ENCODE measurements at places on chromosomes 12 and 14.

DNA sequence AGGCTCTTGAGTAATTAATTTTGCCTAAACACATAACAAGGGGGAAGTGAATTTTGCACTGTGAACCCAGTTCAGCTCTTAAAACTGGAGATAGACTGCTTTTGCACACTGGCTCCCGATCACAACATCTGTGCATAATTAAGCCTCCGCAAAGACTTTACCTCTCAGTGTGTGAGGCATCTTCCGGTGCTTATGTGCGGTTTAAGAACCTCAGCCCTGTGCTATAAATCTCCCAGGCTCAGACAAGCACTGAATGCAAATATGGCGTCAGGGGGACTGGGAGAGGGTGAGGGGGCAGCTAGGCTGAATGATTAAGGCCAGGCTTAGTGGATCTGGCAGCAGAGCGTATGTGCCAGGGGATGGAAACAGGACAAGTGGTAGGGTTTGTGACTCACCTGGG is 103.3 kb downstream of the ADCK1 start:
- DNase-seq, result no peak

DNA sequence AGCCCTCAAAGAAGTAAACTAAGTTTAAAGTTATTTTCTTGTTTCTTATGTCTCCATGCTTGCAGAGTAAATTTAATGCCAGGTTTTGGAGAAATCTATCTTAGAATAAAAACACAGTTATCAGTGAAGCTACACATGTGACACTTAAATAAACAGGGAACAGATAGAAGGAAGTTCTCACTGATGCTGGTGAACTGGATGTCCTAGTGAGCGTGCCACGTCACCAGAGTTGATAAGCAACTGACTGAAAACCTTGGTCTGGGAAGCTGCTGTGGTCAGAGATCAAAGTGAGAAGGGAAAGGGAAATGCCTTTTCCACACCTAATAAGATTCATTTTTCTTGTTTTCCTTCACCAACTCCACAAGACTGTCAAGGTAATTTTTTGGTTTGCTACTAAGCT is 74.8 kb upstream of the PCED1B start:
- no peak for DNase-seq

GRCh38 chr12:24705741-24706358 is 243.1 kb downstream of the BCAT1 start:
- DNase-seq, result peak; percentile 79

GRCh38 chr12:1811281-1811947 is 9.0 kb upstream of the LRTM2 start:
- peak; percentile 80 for DNase-seq

- no peak for DNase-seq
Observed at GRCh38 chr12:78680596-78680995, 184.0 kb upstream of the SYT1 start.

- DNase-seq, result no peak
Observed at GRCh38 chr12:56785141-56785865, 22.2 kb downstream of the HSD17B6 start.

DNA sequence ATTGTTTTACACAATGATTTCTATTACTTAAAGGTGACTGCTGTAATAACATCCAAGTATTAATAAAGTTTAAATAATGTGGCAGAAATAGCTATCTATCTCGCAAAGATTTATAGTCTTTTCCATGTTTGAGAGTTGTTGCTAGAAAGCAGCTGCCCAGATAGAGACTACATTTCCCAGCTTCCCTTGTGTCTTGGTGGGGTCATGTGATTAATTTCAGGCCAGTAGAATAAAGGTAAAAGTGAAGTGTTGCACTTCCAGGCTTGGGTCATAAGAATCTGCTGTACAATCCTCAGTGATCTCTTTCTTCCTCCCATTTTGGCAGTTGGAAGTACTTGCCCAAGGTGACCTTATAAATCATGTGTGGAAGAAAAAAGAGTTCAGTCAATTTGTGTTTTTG is 449.7 kb upstream of the USP15 start:
- DNase-seq, result no peak

- no peak for DNase-seq
Observed at GRCh38 chr14:64080452-64080851, 213.7 kb downstream of the ESR2 start.

GRCh38 chr12:106106061-106106566 is 32.6 kb downstream of the NUAK1 start:
- DNase-seq, result no peak

- peak; percentile 42 for DNase-seq
Observed at GRCh38 chr14:53213761-53214160, 60.6 kb upstream of the DDHD1 start.

DNA sequence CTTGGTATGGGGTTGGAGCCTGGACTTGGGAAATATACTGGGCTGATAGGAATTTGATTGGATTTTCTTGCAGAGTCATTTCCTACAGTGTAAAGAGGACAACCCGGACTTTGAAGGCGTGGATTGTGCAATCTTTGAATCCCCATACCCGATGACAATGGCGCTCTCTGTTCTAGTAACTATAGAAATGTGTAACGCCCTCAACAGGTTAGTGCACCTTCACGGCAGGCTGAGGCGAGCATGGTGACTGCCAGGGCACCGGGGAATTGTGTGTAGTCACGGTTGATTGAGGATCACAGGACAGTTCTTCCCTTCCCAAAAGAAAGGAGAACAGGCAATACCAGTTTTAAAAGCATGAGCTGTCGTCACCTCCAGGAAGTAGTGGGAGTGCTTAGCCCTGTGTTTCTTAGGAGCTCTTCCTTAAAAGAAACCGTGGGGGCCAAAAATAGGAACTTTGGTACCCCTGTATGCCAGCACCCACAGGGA is 58.3 kb downstream of the ANAPC7 start:
- DNase-seq, result peak; percentile 99

DNA sequence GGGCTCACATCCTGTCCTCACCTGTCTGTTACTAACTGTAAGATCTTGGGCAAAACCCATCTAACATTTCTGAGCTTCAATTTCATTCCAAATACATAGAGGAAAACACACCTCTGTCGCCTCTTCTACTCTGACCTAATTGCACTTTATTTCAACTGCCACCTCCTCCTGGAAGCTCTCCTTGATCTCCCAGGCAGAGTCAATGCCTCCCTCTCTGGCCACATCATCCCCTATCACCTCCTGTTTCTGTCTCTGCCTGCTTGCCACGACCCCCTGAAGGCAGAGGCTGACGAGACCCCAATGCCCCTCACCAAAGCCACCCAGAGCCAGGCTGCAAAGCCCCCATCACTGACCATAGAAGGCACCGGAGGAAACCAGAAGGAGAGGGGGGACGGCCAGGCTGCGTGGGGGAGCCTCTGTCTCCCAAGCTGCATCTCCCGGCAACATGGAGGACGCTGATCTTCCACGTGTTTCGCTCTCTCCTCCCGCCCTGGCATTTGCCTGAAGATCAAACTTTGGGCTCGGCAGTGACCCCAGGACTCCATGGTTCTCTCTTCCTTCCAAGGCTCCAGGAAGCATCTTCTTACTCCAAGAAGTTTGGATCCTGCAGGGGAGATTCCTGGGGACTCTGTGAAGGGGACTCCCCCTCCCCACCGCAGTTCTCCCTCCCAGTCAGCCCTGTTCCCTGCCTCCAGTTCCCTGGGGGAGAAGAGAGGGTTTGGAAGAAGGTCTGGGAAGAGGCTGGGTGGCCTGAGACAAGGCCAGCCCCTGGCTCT is 50.1 kb upstream of the BCL11B start:
- no peak for DNase-seq

DNA sequence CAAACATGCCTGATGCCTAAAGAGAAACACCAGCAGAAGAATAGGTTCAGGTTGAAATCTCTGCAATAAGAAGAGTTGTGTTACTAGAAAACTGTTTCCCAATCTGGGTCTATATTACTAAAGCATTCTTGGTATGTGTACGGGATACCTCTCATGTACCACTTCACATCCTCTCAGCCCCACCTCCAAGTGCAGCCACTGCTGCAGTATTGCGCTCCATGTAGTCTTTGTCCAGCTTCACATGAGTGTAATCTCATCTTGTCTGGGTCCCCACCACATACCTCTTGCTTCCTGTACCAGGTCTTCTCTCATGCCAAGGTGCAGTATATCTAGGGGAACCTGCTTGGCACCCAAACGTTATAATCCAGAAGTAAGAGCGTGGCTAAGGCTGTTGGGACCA is 187.5 kb upstream of the EEA1 start:
- no peak for DNase-seq

DNA sequence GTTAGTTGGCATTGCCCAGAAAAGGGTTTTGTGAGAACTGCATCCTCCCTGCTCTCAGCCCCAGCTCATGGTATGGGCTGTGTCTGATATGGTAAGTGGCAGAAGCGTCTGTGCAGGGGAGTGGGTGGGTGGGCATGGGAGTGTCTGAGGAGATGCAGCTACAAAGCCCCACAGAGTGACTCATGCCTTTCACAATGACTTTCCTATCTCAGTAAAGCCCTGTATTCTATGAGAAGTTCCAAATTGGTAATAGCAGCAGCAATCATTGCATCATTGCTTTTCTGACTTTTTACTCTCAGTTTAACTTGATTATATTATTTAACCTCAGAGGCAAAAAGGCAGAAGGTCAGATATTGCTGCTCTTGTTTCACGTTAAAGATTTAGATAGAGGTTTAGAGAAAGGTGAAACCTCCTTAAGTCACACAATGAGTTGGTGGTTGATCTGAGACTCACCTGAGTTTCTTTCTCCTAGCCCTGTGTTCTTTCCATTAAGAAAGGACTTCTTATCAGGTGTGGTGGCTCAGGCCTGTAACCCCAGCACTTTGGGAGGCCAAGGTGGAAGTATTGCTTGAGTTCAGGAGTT is 171.7 kb downstream of the SLC5A8 start:
- no peak for DNase-seq

GRCh38 chr14:72869407-72870329 is 24.2 kb downstream of the DPF3 start:
- no peak for DNase-seq

DNA sequence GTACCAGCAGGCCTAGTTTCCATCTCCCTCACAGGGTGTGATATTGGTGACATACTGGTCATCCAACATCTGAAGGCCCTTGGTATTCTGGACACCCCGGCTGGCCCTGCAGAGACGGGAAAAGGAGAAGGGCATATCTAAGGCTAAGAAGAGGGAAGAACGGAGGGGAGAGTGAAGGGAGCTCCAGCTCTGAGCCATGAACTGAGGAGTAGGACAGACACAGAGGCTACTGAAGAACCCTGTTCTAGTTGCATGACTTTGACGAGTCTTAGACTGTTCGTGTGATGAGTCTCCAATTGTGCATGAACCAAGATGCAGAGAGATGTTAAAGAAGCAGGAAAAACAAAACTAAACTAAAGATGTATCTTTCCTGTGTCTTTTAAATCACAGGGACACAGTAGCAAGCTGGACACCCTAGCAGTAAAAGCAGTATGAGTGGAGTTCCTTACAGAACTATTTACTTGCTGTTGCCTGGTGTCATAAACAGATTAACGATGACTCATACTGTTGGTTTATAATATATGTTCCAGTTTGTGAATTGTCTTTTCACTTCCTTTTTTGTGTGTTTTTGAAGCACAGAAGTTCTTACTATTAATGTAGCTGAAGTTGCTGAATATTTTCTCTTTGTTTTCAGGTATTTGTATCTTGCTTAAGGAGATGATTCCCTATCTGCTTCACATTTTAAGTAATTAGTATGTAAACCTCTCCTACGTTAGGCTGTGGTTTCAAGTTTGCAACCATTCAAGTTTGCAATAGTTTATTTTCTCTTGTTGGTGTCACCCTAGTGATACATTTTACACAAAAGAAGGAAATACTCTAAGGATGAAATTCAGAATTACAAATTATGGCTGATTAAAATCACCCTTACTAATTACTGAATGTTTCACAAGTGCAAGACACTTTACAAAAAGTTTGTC is 15.7 kb downstream of the FAR2 start:
- DNase-seq, result peak; percentile 72

GRCh38 chr12:75863533-75863932 is 168.0 kb downstream of the PHLDA1 start:
- no peak for DNase-seq

- DNase-seq, result no peak
Observed at GRCh38 chr14:30330445-30330844, 228.5 kb upstream of the G2E3 start.

DNA sequence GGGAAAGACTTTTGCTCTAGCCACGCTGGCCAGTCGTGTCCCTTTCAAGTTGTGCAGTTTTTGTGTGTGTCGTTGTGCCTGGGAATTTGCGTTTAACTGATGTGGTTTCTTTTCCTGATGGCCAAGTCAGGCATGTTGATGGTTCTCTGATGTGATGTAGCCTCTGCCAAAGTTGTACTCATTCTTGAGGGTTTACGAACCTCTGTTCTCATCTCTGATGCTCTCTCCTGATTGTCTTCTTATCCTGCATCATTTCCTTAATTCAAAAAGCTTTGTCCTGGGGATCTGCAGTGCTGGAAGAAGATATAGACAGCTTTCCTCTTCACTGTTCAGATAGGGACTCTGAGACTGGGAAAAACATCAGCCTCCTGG is 25.4 kb downstream of the CD9 start:
- no peak for DNase-seq

DNA sequence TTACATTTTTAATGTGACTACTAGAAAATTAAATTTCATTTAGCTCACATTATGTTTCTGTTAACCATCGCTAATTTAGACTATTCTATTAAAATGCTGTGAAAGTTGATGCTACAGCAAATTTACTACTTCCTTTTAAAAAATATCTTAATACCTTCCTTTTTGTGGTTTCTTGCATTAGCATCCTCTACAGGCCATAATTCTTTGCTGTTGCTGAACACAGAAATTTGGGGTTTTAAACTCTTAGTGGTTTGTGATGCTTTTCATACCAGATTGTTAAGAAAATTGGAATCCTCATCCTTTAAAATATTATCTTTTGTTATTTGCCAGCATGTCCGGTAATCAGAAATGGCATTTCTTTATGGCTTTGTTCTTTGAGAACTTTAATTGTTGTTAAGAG is 18.1 kb downstream of the WNK1 start:
- no peak for DNase-seq

GRCh38 chr14:90782892-90783291 is 33.3 kb downstream of the TTC7B start:
- DNase-seq, result no peak

DNA sequence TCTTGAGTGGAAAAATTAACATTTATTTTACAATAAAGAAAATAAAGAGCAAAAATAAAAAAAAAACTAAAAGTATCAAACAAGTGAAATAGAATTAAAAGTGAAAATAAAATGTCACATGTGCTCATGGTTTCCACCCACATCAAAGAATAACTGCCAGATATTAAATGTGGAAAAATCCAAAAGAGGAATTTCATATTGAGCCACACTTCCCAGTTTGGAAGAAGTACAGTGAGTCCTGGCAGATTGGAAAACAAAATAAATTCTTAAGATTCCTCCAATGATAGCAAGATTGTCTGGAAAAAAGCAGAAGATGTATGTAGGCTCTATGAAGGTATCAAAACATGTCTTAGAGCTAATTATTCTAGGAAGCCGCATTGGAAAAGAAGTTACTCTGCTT is 1019.5 kb downstream of the SLC6A15 start:
- DNase-seq, result no peak

DNA sequence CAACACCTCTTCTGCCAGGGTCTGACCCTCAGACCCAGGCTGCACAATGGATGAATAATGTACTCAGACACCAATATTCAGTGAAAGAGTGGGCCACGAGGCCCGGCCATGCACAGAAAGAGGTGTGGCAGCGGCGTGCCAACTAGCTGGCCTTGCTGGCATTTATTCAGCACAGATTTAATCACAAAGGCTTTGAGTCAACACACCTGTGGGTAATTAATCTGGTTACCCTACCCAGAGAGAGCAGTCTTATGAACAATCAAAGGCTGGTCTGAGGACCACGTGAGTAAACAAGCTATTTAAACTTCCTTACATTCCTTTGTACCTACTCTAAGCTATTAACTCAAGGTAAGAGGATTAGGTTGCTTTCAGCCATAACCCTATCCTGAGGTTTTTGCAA is 324.8 kb downstream of the C12orf50 start:
- DNase-seq, result no peak

Measured in inflammatory macrophage treated with lipopolysaccharide for 1 hour (primary cell).